ENCODE measurements at places on chromosomes 4 and X.

- no peak for DNase-seq
Observed at GRCh38 chr4:186704057-186704456, 19.6 kb downstream of the FAT1 start.

- no peak for DNase-seq
Observed at GRCh38 chr4:6893449-6894085, 16.1 kb upstream of the TBC1D14 start.

GRCh38 chr4:167774646-167775045 lies 317.7 kb upstream of the ANXA10 start:
- no peak for DNase-seq

GRCh38 chr4:122959981-122960610 lies 37.7 kb upstream of the NUDT6 start:
- DNase-seq = no peak

Measured in NCI-H226 (cell line).